ENCODE measurements at places on chromosomes 5 and 9. TPM values are rescaled to one million over a fixed set of nuclear protein-coding genes. Genes with fewer than 3 reads are reported as not detected.
A peak's percentile ranks its signal among the peaks of the same experiment; 100 is the strongest.

Gene TMEM215
- not detected for total RNA-seq

Gene ENTR1
- 17.6 TPM for total RNA-seq

Gene ZNF658
- 4.3 TPM for total RNA-seq

Gene SPINK6
- total RNA-seq, result not detected

Gene EIF4E1B
- not detected for total RNA-seq

Gene DRD1
- total RNA-seq, result not detected

Gene GDA
- total RNA-seq, result not detected

Gene CA9
- 5.9 TPM for total RNA-seq

Gene CARD6
- 8.0 TPM for total RNA-seq

Gene NDST1
- total RNA-seq, result 91.8 TPM

DNA sequence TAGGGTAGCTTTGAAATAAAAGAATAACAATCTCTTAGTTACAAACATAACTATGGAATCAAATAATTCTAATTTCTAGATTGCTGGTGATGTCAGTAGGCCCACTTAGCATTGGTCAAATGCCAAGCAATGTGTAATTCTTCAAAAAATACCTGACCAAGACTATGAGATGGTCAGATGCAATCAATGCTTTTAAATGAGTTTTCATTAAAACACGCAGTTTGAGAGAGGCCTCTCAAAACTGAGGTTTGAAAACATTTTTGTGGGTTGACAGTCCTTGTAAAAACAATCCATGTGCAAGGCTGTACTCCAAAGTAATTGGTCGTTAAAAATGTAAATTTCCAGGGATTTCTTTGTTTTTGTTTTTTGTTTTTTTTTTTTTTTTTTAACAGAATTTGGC, 1.2 kb upstream of the RLN2 start:
- no peak overlapping the region for H3K4me3 ChIP-seq
- H3K36me3 ChIP-seq, result no peaks in the 10 kb centered on the region
- H3K4me1 ChIP-seq, result no peaks in the 10 kb centered on the region
- no peak for DNase-seq
- no peak overlapping the region for H3K27ac ChIP-seq

GRCh38 chr9:110640736-110641135, 27.9 kb upstream of the MUSK start:
- no peaks in the 10 kb centered on the region for H3K27me3 ChIP-seq
- no peak for DNase-seq
- no peaks in the 10 kb centered on the region for H3K4me1 ChIP-seq
- H3K27ac ChIP-seq, result no peak overlapping the region

GRCh38 chr5:122653087-122654017, 121.5 kb upstream of the SNX2 start:
- no peak overlapping the region for H3K4me3 ChIP-seq
- H3K27ac ChIP-seq, result no peak overlapping the region
- H3K4me1 ChIP-seq, result no peaks in the 10 kb centered on the region
- no peaks in the 10 kb centered on the region for H3K36me3 ChIP-seq
- no peaks in the 10 kb centered on the region for H3K27me3 ChIP-seq

DNA sequence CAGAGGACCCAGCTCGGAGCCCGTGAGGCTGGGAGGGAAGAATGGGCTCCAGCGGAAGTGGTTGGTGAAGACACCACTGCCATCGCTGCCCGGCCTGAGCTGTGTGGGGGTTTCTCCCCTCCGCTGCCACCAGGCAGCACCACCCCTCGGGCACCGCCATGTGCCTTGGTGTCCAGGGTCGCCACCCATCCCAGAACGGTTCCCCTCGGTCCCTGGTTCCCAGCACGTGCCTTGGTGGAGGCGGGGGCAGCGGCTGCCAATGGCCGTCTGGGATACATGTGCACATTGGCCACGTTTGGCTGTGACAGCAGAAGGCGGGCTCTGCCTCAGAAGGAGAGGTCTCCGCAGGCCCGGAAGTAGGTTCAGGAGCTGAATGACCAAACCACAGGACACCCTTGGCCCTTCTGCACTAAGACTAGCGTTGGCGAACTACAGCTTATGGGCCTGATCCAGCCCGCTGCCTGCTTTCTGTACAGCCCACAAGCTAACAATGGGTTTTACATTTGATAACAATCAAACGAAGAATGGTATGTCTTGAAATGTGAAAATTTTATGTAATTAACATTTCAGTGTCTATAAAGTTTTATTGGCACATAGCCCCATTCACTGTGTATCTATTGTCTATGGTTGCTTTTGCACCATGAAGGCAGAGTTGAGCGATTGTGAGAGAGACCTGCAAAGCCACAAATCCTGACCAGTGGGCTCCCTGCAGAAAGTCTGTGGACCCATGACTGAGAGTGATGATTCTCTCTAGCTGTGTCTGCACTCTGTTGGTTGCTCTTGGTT, 91.7 kb upstream of the RAPGEF1 start:
- no peaks in the 10 kb centered on the region for H3K27me3 ChIP-seq
- H3K36me3 ChIP-seq, result no peaks in the 10 kb centered on the region
- H3K4me1 ChIP-seq, result no peaks in the 10 kb centered on the region

- no peak overlapping the region for H3K4me3 ChIP-seq
- no peak for DNase-seq
- H3K27ac ChIP-seq, result no peak overlapping the region
- H3K4me1 ChIP-seq, result peaks cover 28% of the 10 kb centered on the region
- no peaks in the 10 kb centered on the region for H3K36me3 ChIP-seq
Observed at GRCh38 chr5:88870285-88870684, 12.7 kb downstream of the MEF2C start.

DNA sequence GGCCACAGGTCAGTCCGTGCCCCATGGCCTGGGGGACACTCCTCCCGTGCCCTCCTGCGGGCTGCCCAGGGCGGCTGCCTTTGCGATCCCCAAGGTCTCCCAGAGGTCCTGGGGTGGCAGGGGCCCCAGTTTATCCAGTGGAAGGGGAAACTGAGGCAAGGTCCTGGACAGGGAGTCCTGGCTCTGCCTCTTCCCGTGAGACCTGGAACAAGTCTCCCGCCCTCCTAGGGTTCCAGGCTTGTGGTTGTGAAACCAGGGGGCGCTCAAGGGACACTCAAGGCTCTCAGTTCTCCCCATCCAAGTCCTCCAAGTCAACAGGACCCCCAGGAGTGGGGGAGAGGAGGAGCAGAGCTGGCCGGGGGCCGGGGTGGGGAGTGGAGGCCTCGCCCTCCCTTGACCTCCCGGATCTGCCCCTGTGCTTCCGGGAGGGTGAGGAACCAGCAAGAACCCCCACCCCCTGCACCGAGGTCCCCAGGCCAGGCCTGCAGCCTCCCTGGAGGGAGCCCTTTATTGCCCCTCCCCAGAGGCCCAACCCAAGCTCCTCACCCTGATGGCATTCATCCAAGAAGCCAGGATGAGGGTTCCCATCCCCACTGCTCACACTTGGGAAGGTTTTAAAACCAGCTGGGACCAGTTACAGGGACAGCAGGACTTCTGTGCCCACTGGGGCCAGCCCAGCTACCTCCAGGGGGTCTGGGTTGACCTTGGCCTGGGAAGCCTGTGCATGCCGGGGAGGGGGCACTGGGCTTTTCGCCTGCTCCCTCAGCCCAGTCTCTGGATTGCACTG, 24.7 kb upstream of the TMEM250 start:
- H3K36me3 ChIP-seq, result no peaks in the 10 kb centered on the region
- H3K4me3 ChIP-seq, result no peak overlapping the region
- no peak for DNase-seq
- no peak overlapping the region for H3K27ac ChIP-seq
- no peaks in the 10 kb centered on the region for H3K27me3 ChIP-seq

DNA sequence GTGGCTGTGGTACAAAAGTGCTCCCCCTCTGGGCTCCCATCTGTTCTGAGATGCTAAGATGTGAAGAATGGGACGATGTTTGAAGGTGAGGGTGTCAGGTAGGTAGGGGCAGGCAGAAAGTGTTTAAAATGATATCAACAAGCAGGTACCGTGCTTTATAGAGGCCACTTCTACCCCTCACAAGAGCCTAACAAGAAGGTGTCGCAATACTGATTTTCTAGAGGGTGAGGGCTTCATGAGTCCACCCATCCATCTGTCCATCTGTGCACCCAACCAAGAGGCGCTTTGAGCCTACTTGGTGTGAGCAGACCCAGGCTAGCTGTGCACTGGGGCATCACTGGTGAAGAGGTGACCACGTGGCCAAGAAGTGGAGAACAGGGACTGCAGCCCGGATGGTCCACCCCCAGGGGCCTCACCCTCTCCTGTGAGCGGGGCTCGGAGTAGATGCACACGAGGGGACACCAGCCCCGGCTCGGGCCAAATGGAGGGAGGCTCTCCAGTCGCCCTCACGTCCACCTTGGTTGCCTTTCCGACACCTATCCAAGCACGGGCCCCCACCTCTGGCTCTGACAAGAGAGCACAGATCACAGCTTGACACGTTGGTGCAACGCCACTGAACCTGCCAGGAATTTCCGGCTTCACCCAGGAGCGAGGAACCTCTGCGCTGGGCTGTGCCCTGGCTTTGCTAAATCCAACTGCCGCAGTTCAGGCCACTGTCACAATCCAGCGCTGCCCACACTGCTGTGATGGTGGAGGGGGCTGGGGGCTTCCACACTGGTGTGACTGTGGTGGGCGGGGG, 34.5 kb downstream of the CRB2 start:
- no peak overlapping the region for H3K4me3 ChIP-seq
- no peaks in the 10 kb centered on the region for H3K4me1 ChIP-seq

GRCh38 chr5:172050080-172050479, 43.6 kb upstream of the FBXW11 start:
- no peaks in the 10 kb centered on the region for H3K4me1 ChIP-seq

DNA sequence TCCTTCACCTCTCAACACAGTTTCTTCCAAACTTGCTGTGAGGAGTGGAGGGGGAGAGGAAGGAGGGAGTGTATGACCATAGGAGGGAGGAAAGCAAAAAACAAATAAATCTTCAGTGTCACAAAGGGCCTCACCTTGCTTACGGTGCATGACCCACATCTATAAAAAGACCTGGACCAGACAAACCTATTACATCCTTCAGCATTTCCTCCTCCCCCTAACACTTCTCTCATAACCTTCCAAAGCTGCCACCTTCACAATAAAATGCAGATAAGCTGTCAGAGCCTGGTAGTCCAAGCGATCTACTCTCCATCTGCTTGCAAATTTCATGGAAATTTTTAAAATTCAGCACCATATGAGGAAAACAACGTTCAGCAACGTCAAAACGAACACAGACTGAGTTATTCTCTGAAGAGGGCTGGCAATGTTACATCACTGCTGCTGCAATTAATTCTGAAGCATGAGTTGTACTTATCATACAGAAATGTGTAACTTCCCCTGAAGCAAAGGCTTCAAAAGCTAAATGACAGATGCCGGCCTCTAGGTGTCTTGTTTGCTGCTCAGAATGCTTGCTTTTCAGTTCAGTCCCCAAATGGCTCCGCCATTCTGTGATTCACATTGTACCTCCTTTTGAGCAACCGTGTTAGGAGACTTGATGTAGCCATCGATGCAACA, 62.9 kb downstream of the EFNA5 start:
- H3K4me3 ChIP-seq, result no peak overlapping the region
- H3K27ac ChIP-seq, result no peak overlapping the region
- no peaks in the 10 kb centered on the region for H3K27me3 ChIP-seq
- H3K36me3 ChIP-seq, result no peaks in the 10 kb centered on the region

DNA sequence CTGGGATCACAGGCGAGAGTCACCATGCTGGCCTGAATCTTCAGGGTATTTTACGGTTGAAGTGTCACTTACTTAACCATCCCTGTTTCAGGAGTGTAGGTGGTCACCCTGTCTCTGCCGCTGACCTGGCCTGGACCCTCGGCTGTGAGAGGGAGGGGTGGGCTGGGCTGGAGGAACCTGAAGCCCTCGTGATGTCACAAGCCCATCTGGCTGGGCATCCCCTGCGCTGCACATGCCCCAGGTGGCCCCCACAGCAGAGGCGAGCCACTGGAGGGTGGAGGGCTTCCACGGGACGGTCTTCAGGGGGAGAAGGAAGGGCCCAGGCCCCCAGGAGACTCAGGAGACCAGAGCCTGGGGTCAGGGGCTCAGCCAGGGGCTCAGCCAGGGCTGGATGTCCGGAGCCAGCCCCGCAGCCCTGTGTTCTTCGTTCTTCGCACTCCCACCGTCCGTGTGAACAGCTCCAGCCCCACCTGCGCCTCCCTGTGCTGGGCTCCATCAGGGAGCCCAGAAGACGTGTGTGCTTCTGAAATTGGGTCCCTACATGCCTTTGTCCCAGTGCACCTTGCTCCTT, 7.6 kb upstream of the AHRR start:
- DNase-seq, result no peak
- no peak overlapping the region for H3K4me3 ChIP-seq
- H3K36me3 ChIP-seq, result peaks cover 31% of the 10 kb centered on the region

- H3K4me1 ChIP-seq, result peaks cover 100% of the 10 kb centered on the region
- H3K36me3 ChIP-seq, result peaks cover 10% of the 10 kb centered on the region
- no peak overlapping the region for H3K4me3 ChIP-seq
- no peak for DNase-seq
- no peak overlapping the region for H3K27ac ChIP-seq
- no peaks in the 10 kb centered on the region for H3K27me3 ChIP-seq
Observed at GRCh38 chr9:134410071-134410834, 84.0 kb downstream of the RXRA start.

- H3K27ac ChIP-seq, result no peak overlapping the region
- no peaks in the 10 kb centered on the region for H3K36me3 ChIP-seq
Observed at GRCh38 chr5:126178521-126178920, 244.7 kb upstream of the GRAMD2B start.

- peak; percentile 60 for DNase-seq
- H3K27ac ChIP-seq, result peak overlapping the region; percentile 94
- no peaks in the 10 kb centered on the region for H3K4me1 ChIP-seq
- no peaks in the 10 kb centered on the region for H3K27me3 ChIP-seq
- H3K36me3 ChIP-seq, result no peaks in the 10 kb centered on the region
Observed at GRCh38 chr5:14143841-14144585, 871 bp downstream of the TRIO start.

- DNase-seq, result no peak
- H3K27ac ChIP-seq, result no peak overlapping the region
- H3K36me3 ChIP-seq, result no peaks in the 10 kb centered on the region
- H3K4me1 ChIP-seq, result no peaks in the 10 kb centered on the region
Observed at GRCh38 chr5:127590156-127590722, 58.6 kb upstream of the CTXN3 start.

GRCh38 chr5:133705331-133705730, 93.0 kb upstream of the FSTL4 start:
- H3K36me3 ChIP-seq, result no peaks in the 10 kb centered on the region
- H3K27ac ChIP-seq, result no peak overlapping the region
- H3K4me1 ChIP-seq, result no peaks in the 10 kb centered on the region
- no peaks in the 10 kb centered on the region for H3K27me3 ChIP-seq

DNA sequence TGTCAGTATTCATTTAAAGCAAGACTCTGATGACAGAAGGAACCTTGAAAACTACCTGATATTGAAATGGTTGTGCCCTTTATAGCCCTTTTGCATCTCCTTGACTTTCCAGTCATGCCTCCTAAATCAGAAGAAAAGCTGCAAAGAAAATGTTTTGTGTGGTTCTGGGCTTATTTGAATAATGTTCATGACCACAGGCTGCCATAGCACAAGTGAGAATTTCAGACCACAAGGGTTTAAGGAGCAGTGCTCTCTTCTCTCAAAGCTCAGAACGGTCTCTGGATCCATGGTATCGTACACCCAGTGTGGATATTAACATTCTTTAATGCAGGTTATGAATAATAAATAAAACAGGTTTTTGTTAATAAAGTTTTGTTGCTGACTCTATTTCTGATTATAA, 54.2 kb downstream of the GPR107 start:
- H3K27me3 ChIP-seq, result no peaks in the 10 kb centered on the region
- no peak overlapping the region for H3K4me3 ChIP-seq
- H3K27ac ChIP-seq, result no peak overlapping the region
- no peaks in the 10 kb centered on the region for H3K4me1 ChIP-seq

- H3K36me3 ChIP-seq, result no peaks in the 10 kb centered on the region
- DNase-seq, result no peak
- no peak overlapping the region for H3K4me3 ChIP-seq
- no peaks in the 10 kb centered on the region for H3K27me3 ChIP-seq
- no peak overlapping the region for H3K27ac ChIP-seq
Observed at GRCh38 chr5:2071562-2071961, 188.8 kb upstream of the IRX4 start.

GRCh38 chr5:169828385-169828784, 151.9 kb downstream of the INSYN2B start:
- no peaks in the 10 kb centered on the region for H3K36me3 ChIP-seq
- H3K27ac ChIP-seq, result no peak overlapping the region
- no peaks in the 10 kb centered on the region for H3K27me3 ChIP-seq
- H3K4me1 ChIP-seq, result no peaks in the 10 kb centered on the region
- no peak overlapping the region for H3K4me3 ChIP-seq
